ENCODE measurements at places on chromosomes 5 and 9.

GRCh38 chr5:112915831-112916230 lies 6.2 kb downstream of the REEP5 start:
- DNase-seq = no peak

DNA sequence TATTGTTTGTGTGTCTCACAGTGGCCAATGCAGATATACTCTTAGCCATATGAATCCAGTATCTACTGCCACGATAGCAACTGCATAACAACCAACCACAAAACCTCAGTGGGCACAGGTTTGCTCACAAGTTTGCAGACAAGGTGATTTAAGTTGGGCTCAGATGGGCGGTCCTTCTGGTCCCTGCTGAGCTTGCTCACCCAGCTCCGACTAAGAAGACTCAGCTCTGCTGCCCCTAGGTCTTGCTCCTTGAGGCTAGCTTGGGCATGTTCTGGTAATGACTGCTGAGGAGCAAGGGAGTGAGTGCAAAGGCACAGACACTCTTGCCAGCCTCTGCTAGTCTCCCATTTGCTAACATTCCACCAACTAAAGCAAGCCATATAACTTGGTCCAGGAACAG lies 52.6 kb downstream of the MTX3 start:
- no peak for DNase-seq

DNA sequence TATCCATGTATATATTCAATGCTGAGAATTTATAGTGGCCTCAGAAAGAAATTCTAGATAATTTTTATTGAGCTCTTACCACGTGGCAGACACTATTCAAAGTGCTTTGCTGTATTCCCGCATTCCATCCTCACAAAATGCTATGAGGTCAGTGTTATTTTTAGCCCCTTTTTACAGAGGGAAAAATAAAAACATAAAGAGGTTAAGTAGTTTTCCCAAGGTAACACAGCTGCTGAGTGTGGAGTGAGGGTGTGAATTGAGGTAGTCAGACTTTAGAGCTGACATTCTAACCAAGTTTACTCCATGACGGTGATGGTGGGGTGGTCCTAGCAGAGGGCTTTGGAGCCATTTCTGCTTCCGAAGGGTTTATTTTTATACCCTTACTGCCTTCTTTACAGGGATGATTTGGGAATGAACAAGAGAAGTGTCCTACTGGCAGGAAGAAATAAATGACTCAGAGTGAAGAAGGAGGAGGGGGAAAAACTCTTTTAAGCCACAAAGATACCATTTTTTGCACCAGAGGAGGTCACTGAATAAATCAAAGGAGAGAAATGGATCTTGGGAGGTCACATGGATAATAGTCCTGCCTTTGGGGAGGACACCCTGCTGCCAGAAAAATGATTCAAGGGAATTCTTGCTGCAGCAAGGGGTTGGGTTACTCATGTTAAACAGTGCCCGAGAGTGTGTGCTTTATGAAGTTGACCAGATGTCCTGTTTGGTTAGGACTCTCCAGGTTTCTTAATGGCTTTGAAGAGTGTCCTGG lies 76.1 kb downstream of the HMHB1 start:
- no peak for DNase-seq

GRCh38 chr9:77908293-77908692 lies 123.3 kb downstream of the GNAQ start:
- no peak for DNase-seq

GRCh38 chr5:24767086-24767485 lies 122.3 kb upstream of the CDH10 start:
- DNase-seq = no peak

DNA sequence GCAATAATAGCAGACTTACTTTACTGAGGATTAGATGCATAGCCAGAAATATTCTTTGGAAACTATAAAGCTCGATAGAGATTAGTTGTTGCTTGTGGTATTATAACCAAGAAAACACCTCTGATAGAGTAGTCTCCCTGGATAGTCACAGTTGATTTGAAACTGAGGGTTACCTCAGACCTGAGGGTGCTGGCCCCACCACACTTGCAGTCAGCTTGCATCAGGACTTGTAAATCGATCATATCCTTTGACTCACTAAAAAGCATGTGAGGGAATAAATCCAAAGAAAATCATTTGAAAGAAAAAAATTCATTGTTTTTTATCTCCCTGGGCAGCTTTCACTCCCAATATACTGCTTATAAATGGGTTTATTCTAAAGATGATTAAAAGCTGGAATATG lies 39.4 kb downstream of the GALNT12 start:
- no peak for DNase-seq

- no peak for DNase-seq
These were observed 14.5 kb downstream of the PHF19 start for GRCh38 chr9:120862452-120862851.

- DNase-seq = no peak
These were observed 216.3 kb downstream of the TTLL11 start for GRCh38 chr9:121876658-121877271.

- no peak for DNase-seq
These were observed 66.7 kb downstream of the IL6ST start for GRCh38 chr5:55927861-55928655.

DNA sequence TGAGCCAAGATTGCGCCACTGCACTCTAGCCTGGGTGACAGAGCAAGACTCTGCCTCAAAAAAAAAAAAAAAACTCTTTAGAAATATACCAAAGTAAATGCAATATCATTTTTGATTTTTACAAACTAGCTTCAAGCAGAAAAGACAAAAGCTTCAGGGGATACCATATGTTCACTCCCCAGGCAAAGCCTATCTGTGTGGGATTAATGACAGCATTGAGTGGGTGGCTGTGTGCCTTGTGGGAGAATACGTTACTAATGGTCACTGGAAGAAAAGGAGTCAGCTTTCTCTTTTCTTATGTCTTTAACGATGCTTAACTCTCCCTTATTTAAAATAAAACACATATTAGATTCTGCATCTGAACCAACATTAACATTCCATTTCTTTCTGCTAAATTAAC lies 1.9 kb downstream of the PCA3 start:
- DNase-seq = no peak

DNA sequence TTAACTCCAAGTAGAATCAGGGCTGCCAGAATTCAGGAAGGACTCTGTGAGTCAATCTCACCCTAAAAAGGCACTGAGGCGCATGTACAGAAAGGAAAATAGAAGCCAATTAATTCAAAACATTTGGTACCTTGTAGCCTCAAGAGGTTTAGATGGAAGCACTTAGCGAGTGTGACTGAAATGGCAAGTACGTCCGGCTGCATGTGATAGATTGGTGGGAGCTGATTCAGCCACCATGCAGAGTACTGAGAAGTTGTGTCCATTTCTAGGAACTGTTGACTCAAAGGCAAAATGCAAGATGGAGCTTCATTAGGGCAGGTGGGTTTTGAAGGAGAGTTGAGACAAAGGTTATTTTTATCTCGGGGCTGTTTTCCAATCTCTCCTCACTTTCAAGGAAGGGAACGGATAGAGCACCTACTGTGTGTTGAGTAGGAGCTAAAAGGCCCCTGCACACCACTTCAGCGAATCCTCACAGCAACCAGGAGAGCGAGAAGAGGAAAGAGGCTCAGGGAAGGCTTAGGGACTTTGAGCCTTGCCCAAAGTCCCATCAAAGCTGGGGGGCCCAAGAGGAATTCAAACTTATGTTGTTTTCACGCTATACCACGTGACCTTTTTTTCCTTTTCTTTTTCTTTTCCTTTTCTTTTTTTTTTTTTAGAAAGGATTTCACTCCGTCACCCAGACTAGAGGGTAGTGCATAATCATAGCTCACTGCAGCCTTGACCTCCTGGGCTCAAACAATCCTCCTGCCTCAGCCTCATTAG lies 34.6 kb upstream of the CPEB4 start:
- DNase-seq = no peak
